Smooth muscle cell of the brain vasculature (primary cell): ENCODE measurements at places on chromosomes 5 and 9.
A peak's percentile ranks its signal among the peaks of the same experiment; 100 is the strongest.

GRCh38 chr5:126633552-126633951 lies 32.8 kb downstream of the PHAX start:
- no peak for DNase-seq

DNA sequence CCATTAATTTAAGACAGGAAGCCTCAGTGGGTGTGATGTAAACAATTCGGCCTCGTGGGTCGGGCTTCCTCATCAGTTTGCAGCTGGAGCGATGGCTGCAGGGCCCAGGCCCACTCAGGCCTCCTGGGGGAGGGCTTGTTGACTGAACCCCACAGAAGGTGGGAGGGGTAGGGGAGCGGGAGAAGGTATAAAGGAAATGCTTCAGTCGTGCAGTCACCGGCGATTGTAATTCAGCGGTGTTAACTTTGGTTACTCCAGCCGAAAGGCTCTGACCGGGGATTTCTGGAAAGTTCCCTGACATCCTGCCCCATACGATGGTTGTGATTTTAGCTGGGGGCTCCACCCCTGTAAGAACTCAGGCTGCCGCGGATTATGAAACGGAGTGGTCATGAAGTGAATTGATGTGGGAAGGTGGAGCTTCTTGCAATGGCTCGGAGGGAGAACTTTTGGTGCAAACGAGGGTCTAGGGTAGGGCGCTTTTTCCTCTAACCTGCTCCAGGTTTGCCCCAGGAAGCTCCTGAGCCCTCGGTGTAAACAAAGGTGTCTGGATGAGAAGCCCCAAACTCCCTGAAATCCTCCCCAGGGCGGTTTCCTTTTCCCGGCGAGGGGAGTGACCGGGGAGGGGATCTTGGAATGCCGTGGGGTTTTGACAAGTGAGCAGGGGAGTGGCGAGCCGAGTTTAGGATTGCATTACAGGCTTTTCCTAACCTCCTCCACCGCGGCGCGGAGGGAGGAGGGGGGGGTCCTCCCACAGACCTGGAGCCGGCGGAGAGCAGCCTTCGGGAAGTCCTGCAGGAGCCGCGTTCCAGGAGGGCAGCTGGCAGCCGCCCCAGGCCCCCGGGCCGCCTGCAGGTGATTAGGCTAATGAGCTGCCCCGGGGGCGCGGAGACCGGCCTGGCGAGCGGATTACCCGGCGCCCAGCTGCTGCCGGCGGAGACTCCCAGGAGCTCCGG lies 215.5 kb downstream of the PDZD2 start:
- DNase-seq, result peak; percentile 59

DNA sequence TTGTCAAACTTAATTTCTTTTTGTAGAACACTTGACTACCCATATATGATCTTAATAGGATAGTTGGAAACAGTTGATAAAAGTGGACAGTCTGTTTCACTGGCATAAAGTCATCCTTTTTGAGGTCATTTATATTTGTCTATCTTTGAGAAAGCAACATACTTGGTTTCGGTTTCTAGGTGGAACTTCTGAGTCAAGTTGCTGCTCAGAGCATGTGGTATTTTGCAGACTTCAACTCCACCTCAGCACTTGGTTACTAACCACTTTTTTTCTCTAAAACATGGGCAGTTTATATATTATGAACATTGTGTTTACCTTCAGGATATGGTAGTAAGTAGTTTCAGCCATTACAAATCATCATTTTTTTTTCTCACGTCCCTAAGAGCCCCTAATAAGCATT lies 1749.0 kb upstream of the C9orf72 start:
- no peak for DNase-seq

GRCh38 chr9:104808035-104808614 lies 44.2 kb downstream of the NIPSNAP3B start:
- DNase-seq, result no peak

GRCh38 chr9:130311003-130311402 lies 45.4 kb downstream of the HMCN2 start:
- no peak for DNase-seq

- no peak for DNase-seq
Measured at GRCh38 chr9:109639674-109640579, 140.1 kb upstream of the PALM2AKAP2 start.

- no peak for DNase-seq
Measured at GRCh38 chr5:168585119-168585856, 6.1 kb upstream of the PANK3 start.

GRCh38 chr9:99262949-99263418 lies 40.9 kb downstream of the SEC61B start:
- DNase-seq, result no peak
